ENCODE measurements at places on chromosomes 4 and X.

GRCh38 chrX:17655211-17656034, 81.9 kb upstream of the SCML1 start:
- DNase-seq = no peak

GRCh38 chr4:16125571-16126445, 42.0 kb upstream of the PROM1 start:
- DNase-seq = no peak

DNA sequence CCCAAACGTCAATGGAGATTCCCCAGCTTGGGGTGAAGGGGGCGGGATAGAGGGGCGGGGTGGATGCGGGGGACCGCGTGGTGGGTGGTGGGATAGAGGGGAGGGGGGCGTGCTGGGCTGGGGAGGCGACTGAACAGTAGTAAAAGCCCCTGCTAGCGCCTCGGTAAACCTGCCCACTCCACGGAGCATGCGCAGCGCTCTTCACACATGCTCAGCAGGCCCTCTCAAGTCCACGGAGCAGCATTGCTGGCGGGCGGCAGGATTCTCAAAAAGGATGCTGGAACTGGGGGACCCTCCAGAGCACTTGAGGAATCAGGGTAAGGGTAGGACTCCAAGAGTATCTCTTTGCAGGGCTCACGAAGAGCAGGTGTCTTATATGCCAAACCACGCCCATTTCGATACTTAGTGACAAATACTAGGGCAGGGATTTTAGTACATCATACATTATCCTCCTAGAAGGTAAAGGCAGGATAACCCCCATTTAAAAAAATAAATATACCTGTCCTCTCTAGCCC, 378 bp upstream of the RPS6KA6 start:
- no peak for DNase-seq

DNA sequence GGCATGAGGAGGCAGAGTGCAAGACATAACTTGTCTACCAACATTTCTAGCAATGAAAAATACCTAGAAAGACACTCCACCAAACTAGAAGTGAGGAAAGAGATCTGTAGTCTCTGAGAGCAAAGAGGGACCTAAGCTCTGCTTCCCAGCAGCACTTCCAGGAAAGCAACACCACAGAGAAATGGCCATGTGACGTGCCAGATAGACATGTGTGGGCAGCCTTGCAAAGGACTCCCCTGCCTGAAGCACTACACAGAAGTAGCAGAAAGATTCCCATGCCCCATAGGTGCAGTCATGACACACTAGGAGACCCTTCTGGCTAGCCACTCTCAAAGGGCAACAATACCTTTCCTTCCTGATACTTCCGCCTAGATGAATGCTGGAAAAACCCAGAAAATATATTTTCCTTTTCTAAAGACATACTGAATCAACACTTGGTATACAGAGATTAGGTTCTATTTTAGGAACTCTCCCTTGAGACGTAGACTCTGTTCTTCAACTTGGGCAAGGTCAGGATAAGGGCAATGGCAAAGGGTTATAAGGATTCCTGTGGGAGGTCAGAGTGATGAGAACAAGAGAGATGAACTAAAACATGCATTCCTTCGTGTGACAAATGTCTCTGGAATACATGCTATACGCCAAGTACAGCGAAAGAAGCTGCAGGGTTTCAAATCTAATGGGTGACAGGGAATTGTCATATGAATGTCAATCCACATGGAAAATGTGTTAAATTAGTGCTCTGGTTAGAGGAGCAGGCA, 187.5 kb upstream of the ETNPPL start:
- DNase-seq = no peak

GRCh38 chr4:156559346-156559745, 412.3 kb downstream of the PDGFC start:
- no peak for DNase-seq

GRCh38 chr4:159390648-159391047, 287.8 kb downstream of the RAPGEF2 start:
- no peak for DNase-seq

DNA sequence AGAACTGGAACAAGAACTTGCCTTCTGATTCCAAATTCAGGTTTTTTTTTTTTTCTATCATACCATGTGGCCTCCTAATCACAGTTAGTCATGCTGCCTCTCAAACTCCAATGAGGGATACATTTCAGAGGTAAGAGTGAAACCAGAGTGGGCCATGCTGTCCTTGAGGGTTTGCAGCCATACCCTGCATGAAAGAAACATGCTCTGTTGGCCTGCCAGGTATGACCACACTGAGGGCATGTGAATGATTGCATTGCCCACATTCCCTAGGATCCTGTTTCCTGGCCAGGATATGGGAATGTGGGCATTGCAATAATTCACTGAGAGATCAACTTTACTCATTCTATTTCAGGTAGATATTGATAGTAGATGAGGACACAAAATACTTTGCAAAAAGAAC, 56.4 kb upstream of the DDIT4L start:
- DNase-seq = no peak

DNA sequence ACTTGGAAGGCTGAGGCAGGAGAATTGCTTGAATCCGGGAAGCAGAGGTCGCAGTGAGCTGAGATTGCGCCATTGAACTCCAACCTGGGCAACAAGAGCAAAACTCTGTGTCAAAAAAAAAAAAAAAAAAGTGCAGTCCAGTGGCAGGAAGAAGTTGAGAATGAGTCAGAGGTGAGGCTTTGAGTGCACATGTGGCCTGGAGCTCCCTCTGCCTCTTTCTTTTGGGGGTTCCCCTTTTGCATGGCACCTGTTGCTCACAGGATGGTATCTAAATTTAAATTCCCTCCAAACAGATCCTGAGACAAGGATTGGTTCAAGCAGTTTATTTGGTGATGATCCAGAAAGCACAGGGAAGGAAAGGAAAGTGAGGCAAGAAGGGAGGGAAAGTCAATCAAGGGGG, 151.4 kb upstream of the STX18 start:
- DNase-seq = no peak

GRCh38 chrX:135528254-135528653, 7.8 kb downstream of the INTS6L start:
- no peak for DNase-seq

GRCh38 chr4:93066749-93067148, 761.8 kb upstream of the ATOH1 start:
- no peak for DNase-seq

GRCh38 chr4:17493619-17494018, 18.3 kb downstream of the QDPR start:
- no peak for DNase-seq

GRCh38 chr4:87498446-87498900, 30.7 kb downstream of the SPARCL1 start:
- no peak for DNase-seq

DNA sequence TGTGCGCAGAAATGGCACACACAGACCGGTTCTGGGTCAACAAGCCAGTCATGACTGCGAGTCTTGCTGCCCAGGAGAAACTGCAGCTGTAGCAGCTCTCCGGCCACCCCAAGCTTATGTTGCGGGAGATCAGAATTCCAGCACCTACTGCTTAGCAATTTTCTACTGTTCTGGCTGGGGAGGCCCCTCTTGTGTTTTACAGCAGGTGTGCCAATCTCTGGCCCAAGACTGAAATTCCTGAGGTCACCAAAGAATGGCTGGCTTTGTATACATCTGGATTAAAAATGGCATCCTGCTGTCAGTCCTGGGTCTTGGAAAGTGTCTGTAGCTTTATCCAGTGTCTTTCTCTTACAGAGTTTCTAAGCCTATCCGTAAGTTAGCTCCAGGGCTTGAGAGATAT, 68.9 kb upstream of the TRAM1L1 start:
- no peak for DNase-seq

GRCh38 chr4:111502626-111503025, 642.6 kb upstream of the FAM241A start:
- no peak for DNase-seq

DNA sequence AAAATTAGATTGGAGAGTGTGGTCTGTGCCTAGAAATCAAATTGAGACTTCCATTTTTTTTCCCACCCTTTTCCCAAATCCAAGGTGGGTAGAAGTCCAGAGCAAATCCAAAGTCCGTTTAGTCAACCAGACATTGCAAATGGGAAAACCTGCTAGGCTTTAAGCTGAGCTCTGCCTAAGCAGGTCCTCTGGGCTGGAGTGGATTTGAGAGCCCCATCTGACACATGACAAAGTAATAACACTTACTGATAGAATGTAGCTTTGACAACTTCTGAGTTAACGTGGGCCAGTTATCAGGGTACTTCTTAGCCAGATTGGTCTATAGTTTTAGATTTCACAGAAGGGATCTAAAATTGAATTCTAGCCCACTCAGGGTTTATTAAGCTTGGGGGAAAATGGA, 242.3 kb downstream of the GALNTL6 start:
- DNase-seq = no peak

DNA sequence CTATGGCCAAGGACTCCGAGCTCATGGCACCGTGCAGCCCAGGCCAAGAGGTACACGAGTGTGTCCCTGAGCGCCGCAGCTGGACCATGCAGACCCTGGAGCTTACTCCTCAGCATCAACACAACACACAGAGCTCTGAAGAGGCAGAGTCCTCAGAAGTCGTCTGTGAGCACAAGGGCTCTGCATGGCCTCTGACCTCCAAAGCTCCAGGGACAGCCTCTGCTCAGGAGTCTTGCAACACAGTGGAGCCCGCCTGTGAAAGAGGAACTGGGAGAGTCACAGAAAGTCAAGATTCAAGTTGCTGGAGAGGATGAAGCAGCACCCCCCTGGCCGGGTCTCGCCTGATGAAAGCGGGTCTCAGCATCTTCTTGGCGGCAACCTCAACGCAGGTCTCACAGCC, 2.9 kb downstream of the LRPAP1 start:
- DNase-seq = no peak

DNA sequence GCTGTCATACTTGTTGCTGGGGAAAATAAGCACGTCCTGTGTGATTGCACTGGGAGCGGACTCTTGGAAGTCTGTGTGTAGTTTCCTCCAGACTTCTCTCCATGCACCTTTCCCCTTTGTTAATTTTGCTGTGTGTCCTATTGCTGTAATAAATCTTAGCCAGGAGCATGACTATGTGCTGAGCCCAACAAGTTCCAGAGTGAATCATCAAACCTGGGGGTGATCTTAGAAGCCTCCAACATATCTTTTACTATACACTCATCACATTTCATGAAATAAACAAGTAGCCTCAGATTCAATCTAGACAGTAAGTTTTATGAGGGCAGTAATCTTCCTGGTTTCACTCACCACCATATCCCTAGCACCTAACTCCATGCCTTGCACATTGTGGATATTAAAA, 43.3 kb upstream of the FGF13 start:
- DNase-seq = no peak

- DNase-seq = no peak
Observed at GRCh38 chrX:111181951-111182350, 86.0 kb downstream of the PAK3 start.

DNA sequence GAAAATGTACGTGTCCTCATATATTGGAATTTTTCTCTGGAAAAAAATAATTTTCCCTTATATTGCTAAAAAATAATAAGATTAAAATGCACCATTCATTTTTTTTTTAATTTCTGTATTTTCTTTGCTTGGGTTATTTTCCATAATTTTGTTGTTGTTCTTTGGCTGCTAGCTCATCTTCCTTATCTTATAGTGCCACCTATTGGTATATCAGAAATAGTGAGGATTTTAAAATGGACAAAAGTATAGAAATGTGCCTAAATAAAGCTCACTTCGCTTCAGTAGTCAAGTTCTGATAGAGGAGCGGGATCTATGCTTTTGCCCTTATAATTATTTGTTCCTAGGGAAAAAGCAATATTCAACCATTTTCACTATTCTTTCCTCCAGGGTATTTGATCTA, 134.8 kb downstream of the NAP1L3 start:
- no peak for DNase-seq

GRCh38 chr4:69518102-69518501, 22.4 kb upstream of the UGT2B4 start:
- no peak for DNase-seq

GRCh38 chrX:144601010-144601409, 646.3 kb upstream of the SPANXN1 start:
- DNase-seq = no peak

- no peak for DNase-seq
Observed at GRCh38 chr4:181127171-181127570, 1116.0 kb upstream of the TENM3 start.

DNA sequence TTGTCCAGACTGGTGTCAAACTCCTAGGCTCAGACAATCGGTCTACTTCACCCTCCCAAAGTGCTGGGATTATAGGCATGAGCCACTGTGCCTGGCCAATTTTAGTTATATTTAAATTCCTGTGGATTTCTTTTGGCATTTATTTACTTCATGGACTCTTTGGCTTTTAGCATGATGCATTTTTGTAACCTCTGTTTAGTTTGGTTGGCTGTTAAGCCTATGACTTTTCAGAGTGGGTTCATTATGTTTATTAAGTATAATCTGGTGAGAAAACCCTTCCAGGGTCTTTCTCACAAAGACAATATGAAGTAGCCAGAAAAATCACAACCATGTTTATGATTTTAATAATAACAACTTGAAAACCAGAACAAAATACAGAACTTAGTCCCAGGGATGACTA, 49.4 kb downstream of the USP38 start:
- DNase-seq = no peak

GRCh38 chr4:2630556-2631273, 94.3 kb downstream of the FAM193A start:
- DNase-seq = no peak

GRCh38 chr4:134740290-134740689, 538.7 kb upstream of the PABPC4L start:
- no peak for DNase-seq

- no peak for DNase-seq
Observed at GRCh38 chrX:2474963-2475726, 25.6 kb downstream of the DHRSX start.

GRCh38 chrX:68666580-68666979, 19.1 kb downstream of the STARD8 start:
- DNase-seq = no peak

DNA sequence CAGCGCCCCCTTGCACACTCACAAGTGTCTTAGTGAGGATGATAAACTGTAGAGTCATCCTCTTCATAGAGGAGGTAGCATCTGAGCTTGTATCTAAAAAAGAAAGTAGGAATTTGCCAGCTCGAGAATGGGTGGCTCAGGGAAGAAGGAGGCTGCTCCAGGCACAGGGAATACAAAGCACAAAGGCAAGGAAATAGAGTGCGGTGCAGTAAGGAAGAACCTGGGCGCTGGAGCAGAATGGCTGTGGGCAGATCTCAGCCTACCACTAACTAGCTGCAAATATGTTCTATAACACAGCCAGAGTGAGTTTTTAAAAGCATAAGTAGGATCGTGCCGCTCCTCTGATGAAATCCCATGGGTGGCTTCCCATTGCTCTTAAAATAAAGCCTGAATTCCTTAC, 61.6 kb upstream of the MAPK10 start:
- DNase-seq = no peak

- no peak for DNase-seq
Observed at GRCh38 chrX:37677765-37678164, 7.8 kb upstream of the XK start.
